ENCODE measurements at places on chromosomes 5 and 9. TPM values are rescaled to one million over a fixed set of nuclear protein-coding genes. Genes with fewer than 3 reads are reported as not detected.

OR13C8 gene
- not detected for total RNA-seq

LRRC19 gene
- total RNA-seq, result not detected

GNA14 gene
- total RNA-seq, result 3.4 TPM

PLAC8L1 gene
- total RNA-seq, result not detected

LMBRD2 gene
- total RNA-seq, result 5.0 TPM

OTP gene
- not detected for total RNA-seq

PGM5 gene
- 0.08 TPM for total RNA-seq

All from HT-29 (cell line).